Ureter (tissue), 1 donor: ENCODE measurements at places on chromosomes 16 and 17.

GRCh38 chr17:41620583-41621434 lies 3.6 kb downstream of the KRT17 start:
- no peak for DNase-seq

GRCh38 chr17:31568121-31568520 lies 176.6 kb downstream of the RAB11FIP4 start:
- DNase-seq: no peak

- no peak for DNase-seq
These were observed 15.3 kb downstream of the ABCA3 start for GRCh38 chr16:2325181-2325580.

DNA sequence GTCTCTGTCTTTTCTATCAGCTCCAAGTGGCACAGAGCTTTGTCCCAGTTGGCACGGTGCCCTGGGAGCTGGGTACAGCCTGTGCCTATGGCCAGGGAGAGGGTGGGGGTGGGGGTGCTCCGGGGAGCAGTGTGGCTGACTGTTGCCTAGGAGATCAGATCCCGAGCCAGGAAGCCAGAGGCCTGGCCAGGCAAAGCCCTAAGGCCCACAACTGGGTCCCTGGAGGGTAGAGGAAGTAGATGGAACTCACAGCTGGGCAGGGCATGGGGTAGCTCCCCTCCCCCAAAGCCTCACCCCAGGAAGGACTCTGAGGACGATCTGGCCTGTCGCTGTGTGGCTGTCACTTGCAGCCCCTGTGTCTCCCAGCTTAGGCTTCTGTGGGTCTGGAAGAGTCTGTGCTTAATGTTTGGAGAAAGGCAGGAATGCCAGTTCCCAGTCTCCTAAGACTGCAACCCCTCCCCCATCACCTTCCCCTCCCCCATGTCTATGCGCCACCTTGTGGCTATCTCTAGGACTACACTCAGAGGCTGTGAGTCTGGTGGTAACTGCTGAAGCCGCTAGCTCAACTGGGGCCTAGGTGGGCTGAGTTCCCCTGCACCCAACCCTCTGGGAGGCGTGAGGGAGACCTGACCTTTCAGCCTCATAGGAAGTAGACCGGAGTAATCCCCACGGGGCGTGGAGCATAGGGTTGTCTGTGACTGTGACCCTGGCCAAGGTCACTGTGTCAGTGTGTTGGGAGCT lies 12.6 kb downstream of the THRA start:
- DNase-seq: peak; percentile 86

DNA sequence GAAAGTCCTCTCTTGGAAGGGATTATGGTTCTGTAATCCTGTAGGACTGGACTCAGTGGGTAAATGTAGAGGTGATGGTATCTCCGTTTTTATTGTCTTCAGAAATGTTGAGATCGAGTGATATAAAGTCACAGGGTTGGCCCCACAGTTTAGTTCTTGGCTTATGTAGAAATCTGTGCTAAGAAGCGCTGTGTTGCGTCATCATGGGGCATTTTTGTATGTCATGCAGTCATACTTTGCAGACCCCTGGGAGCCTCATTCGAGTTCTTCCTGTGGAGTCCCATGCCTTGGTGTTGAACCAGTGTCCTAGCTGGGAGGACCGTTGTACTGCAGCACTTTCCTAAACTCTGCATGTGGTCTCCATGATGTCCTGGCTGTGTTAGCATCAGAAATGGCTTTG lies 619.7 kb downstream of the MAF start:
- no peak for DNase-seq

DNA sequence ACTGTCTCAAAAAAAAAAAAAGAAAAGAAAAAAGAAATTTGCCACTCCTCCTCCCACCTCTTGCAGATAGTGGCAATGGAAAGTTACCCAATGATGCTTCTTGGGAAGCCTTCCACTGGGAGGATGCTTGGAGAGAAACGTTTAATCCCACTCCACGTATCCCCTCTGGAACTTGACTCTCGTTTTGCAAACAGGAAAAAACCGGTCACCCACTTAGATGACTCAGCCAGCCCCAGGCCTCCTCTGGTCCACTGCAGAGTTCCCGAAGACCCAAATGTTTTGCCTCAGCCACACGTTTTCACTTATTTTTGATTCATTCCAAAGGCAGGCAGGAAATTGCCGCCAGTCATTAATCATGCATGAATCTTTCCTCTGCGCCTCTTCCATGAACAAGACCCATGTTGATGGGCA lies 9.3 kb upstream of the TNFRSF17 start:
- no peak for DNase-seq

- no peak for DNase-seq
These were observed 16.5 kb downstream of the TENT4B start for GRCh38 chr16:50169555-50170096.

DNA sequence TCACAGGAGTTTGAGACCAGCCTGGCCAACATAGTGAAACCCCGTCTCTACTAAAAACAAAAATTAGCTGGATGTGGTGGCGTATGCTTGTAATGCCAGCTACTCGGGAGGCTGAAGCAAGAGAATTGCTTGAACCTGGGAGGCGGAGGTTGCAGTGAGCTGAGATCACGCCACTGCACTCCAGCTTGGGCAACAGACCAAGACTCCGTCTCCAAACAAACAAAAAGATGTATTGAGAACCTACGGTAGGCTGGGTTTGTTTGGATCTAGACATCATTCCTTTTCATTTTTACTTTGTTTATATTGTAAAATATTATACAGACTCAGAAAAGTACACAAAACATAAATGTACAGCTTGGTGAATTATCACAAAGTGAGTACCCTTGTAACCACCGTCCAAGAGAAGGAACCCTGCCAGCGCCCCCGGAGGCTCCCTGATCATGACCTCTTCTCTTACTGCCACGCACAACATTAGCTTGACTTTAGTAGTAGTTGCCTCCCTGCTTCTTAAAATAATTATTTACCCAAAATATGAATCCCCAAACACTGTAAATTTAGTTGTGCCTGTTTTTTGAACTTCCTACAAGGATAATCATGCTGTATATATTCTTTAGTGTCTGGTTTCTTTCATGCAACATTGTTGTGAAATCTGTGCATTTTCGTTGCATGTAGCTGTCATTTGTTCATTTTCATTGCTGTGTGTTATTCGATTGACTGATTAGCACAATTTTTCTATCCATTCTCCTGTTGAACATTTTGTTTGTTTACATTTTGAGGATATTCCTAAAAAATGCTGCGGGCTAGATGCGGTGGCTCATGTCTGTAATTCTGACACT lies 56.5 kb downstream of the KSR1 start:
- no peak for DNase-seq

DNA sequence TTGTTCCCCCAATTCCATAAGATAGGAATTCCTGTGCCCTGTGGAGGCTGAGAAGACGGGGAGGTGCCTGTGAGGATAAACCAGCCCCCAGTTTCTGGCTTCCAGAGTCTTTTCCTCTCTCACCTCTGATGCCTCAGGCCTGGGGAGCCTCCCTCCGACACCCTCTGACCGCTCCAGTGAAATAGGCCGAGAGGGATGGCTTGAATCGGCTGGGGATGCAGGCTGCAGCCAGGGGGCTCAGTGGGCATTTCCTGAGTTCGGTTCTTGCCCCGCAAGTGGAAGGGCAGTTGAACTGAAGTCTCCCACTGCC lies 339.4 kb downstream of the SEC14L1 start:
- DNase-seq: no peak

DNA sequence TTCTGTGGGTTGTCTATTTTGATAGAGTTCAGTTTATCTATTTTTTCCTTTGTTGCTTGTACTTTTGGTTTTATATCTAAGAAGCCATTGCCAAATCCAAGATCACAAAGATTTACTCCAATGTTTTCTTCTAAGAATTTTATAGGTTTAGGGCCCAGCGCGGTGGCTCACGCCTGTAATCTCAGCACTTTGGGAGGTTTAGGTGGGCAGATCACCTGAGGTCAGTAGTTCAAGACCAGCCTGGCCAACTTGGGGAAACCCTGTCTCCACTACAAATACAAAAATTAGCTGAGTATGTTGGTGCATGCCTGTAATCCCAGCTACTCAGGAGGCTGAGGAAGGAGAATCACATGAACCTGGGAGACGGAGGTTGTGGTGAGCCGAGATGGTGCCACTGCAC lies 13.7 kb upstream of the ITGA3 start:
- no peak for DNase-seq

- no peak for DNase-seq
These were observed 6.0 kb downstream of the NAGPA start for GRCh38 chr16:5027575-5028235.

DNA sequence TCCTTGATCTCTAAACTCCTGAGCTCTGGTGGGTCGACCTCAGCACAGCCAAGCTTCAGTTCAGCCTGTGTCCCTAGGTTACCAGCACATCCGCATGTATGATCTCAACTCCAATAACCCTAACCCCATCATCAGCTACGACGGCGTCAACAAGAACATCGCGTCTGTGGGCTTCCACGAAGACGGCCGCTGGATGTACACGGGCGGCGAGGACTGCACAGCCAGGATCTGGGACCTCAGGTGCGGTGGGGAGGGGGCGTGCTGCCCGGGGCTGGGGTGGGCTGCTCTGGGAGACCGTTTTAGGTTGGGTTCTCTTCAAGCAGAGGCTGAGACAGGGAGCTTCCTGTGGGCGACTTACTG lies 1.1 kb downstream of the MLST8 start:
- DNase-seq: no peak

- DNase-seq: no peak
These were observed 476.5 kb downstream of the TMEM114 start for GRCh38 chr16:8113843-8114242.

DNA sequence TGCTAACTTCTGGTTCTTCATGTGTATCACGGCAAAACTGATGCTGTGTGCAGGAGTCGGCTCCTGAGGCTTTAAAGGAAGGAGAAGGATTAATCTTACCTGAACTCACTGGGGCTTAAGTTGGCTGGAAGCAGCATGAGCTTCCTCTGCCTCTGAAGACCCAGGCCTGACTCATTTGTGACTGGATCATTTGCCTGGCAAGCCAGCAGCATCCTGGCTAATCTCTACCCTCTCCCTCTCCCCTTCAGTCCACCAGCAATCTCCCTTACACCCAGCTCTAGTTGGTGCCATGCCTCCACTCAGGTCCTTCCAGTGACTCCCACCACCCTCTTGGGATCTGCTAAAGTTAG lies 150.3 kb downstream of the IRX3 start:
- no peak for DNase-seq

- no peak for DNase-seq
These were observed 19.0 kb downstream of the LMF1 start for GRCh38 chr16:951660-952301.

GRCh38 chr16:89912143-89912542 lies 6.5 kb upstream of the MC1R start:
- no peak for DNase-seq

- DNase-seq: no peak
These were observed 73.0 kb downstream of the SEC14L1 start for GRCh38 chr17:77213778-77214132.

DNA sequence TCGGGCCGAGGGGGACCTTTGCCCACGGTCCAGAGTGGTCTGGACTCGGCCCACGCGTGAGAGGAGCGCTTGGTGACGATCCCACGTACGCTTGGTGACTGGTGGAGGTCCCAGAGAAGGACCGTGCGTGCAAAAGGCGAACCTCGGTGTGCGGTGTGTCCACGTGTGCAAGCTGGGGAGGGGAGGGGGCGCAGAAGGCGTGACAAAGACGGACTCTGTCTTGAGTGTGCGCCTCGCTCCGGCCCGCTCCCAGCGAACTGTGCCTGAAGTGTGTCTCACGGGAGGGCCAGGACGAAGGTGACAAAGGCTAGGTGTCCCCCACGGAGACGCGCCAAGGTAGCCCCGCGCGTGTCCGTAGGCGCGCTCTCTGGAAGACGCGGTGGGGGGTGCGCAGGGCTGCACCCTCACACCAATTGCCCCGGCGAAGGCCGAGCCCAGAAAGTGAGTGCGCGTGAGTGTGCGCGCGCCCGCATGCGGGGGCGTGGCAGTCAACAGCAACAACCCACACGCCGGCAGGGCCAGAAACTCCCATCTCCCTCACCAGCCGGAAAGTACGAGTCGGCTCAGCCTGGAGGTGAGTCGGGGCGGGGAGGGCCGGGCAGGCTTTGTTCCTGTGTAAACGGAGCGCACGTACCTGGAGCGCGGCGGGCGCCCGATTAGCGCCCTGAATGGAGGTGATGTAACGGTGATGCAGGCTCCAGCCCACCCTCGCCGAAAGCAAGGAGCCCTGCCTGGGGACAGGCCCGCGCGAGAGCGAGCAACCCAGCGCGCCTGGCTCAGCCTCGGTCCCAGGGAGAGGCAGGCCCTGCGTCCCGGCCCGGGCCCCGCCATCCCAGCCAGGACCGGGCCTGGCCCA lies at the start of gene GPRC5C:
GPRC5C (plus strand) TSS at position 521 of the 856 bp plus-strand sequence. CDS start 7,689 bp downstream, outside the sequence.
- peak; percentile 92 for DNase-seq

DNA sequence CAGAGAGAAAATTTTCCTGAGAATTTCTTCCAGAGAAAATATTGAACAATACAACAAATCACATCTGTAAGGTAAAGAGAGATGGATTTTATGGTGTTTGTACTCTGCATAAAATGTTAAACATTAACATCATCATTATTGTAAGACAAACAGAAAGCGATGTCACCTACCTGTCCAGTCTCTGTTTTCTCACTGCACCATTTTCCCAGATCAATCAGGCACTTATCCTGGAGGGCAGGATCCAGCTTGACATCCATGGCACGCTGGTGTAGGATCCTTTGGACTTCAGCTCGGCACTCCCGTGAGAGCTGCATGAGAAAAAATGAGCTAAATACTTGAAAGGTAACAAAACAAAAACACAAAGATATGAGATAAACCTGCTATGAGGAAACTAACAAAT lies 55.9 kb upstream of the CLEC18B start:
- no peak for DNase-seq

GRCh38 chr17:79942011-79942405 lies 93.7 kb downstream of the TBC1D16 start:
- no peak for DNase-seq

DNA sequence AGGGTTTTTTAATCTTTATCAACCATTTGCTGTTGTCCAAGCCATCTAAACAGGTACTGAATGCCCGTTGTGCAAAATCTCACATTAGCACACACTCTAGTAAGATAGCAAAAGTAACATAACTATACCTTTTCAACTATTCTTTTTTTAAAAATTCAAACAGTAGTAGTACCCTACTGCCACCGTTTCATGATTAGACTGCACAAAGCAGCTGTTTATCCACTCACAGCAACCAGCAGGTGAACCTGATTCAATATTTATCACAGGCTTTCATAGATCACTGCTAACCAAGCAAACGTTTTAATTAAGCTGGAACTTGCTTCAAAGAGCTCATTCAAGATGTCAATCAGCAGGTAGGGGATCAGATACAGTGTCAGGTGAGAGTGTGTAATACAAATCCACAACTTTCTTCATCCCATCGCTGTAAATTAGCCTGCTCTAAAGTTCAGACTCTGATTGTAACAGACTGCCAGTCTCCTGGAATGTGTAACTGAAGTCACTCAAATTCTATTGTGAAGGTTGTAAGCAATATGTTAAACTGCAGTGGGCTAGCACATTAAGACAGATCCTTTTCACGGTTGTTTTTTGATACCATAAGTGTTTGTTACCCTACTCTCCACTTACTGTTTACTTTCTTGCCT lies 47.3 kb downstream of the BRIP1 start:
- no peak for DNase-seq

GRCh38 chr17:66098040-66098439 lies 93.9 kb downstream of the CEP112 start:
- no peak for DNase-seq

DNA sequence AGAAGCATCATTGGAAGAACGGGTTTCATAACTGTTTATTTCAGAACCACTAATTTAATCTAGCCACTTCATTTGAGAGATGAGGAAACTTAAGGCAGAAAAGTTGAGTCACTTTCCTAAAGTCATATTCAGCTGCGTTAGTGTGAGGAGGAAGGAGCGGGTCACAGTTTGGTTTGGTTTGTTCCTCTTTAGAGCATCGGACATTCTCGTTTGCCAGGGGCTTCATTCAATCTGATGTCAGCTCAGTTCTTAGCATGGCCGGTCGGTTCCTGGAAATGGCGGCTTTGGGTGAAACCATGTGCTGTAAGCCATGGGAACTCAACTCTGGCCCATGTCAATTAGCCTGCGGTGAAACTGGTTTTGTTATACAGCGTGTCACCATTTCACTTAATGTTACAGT lies 186.5 kb downstream of the LGALS9B start:
- no peak for DNase-seq
